Cortex of kidney (tissue), 1 donor: ENCODE measurements at places on chromosomes 4 and X.

DNA sequence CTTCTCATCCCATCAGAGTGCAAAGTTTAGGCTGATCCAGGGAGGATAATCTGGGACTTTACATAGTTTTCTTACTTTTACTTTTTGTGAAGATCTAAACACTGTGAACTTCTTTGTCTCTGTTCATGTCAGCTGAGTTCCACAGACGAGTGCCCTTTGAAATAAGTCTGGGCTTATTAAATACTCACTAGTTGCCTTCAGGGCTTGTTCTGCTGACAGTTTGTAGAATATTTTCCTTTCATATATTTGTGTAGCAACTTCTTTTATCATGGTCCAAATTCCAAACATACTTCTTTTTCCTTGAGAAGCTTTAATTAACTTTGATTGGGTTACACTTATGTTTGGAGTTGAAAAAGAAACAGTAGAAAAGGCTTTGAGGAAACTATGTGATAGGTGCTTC is 109.6 kb downstream of the SH2D1A start:
- no peak for DNase-seq

- no peak for DNase-seq
These were observed 19.7 kb upstream of the PRPS2 start for GRCh38 chrX:12771445-12772069.

DNA sequence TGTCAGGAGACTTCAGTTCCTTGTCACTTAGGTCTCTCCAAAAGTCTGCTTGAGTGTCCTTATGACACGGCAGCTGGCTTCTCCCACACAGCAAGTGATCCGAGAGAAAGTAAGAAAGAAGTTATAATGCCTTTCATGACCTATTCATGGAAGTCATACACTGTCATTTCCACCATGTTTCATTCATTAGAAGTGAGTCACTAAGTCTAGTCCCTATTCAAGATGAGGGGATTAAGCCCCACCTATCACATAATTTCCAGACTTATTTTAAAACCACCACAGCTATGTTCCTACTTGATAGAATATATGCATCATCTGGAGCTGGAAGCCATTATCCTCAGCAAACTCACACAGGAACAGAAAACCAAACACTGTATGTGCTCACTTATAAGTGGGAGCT is 25.2 kb upstream of the COL25A1 start:
- no peak for DNase-seq

- no peak for DNase-seq
These were observed 104.2 kb upstream of the HPGD start for GRCh38 chr4:174626342-174627008.

GRCh38 chr4:109119852-109120251 is 182.6 kb downstream of the COL25A1 start:
- no peak for DNase-seq

GRCh38 chr4:152162331-152162697 is 373.6 kb downstream of the FBXW7 start:
- no peak for DNase-seq

DNA sequence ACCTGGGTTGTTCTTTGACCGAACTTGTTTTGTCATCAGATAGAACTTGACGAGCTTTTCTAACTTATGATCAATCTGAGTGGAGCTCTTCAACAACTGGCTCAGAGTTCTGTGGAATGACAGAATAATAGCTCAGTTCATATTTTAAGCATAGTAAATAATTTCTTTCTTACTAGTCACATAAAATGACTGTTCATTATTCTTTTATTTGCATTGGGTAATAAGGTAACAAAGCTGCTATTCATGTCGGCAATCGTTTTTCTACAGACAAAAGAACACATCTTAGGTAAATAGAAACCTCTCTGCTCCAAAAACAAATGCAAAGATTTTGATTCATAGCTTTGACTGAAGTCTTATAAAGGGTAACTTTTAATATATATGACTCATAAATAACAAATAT is 57.3 kb upstream of the CXCL8 start:
- DNase-seq, result no peak

- DNase-seq, result no peak
These were observed 69.2 kb downstream of the PTCHD1 start for GRCh38 chrX:23403849-23404248.

- DNase-seq, result no peak
These were observed 88.6 kb downstream of the HPRT1 start for GRCh38 chrX:134548257-134549201.

- DNase-seq, result no peak
These were observed 71.5 kb downstream of the TSPAN5 start for GRCh38 chr4:98586962-98587354.

GRCh38 chr4:131584587-131584986 is 1564.5 kb upstream of the PCDH10 start:
- no peak for DNase-seq

- no peak for DNase-seq
These were observed 116.5 kb upstream of the NAP1L5 start for GRCh38 chr4:88814043-88814617.

DNA sequence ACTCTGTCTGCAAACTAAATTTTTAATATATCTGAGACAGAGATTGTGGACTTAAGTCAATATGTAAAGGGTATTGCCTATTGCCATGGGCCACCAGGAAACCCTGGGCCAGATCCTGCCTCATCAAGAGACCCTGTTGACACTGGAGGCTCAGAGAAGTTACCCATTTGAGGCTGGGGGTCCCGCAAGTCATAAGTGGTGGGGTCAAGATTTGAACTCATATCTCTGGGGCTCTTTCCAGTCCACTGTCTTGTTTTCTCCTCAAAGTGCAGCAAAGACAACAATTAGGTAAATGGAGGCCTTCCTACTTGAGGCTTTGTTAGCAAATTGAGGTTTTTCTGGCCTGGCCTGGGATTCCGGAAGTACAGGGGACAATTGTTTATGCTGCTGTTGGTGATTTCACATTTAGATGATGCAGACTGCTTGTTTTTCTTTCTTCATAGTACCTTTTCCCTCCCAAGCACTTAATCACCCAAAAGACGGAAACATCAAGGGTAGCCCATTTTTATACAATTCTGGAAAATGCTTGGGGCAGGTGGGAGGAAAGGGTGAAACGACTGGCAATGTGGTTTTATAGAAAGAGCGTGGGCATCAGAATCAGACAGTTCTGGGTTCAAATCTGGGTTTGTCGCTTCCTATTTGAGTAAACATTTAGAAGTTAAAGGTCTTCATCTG is 160.0 kb downstream of the SMIM20 start:
- no peak for DNase-seq

- DNase-seq, result no peak
These were observed 404.5 kb downstream of the BCOR start for GRCh38 chrX:39693298-39693697.

DNA sequence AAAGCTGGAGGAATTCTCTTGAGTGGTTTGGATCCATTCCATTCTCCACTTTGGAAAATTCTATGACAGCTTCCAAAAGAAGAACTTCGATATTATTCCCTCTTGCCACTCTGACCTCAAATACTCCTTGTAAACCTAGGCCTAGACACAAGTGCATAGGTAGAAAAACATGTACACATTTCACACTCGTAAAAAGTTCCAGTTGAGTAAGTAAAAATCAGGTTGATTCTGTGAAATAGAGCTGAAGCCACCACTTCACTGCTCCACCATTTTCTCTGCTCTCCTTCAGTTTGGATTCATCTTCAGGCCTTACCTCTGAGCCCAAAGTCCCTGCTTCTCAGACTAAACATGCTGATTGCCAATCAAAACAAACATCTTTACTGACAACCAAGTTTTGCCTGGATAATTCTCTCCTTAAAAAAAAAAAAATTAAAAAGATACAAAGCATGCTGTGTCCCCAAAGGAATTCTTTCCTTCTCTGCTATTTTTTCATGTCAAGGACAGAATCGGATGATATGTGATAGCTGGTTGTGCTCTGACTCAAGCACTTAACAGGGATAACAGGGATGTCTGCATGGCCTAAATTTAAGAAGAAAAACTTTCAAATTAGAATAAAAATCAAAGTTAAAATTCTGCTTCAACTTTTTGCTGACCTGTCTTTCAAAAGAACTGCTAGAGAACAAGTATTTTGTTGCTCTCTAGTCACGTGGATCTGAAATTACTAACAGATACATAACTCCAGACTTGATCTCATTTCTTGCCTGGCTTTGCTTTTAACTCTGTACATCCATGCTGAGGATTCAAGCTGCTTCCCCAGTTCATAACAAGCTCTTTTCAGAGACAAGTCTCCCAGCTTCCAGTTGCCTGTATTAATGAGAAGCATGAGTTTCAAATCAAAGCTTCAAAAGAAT is 420.9 kb upstream of the INTU start:
- no peak for DNase-seq

DNA sequence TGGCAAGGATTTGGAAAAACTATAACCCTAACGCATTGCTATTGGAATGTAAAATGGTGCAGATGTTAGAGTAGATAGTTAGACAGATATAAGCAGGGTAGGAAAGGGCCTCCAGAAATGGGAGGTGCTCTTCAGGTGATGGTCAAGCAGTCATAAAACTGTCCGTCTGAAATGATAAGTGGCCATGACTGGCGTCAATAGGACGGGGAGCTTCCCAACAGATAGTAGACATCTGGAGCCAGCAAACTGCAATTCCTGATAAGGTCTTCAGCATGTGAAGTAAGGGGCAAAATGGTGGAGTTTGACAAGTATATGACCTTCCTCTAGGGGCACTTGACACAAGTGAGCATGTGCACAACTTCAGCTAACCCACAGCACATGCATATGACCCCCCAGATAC is 250.4 kb downstream of the MAGEB5 start:
- DNase-seq, result no peak

- no peak for DNase-seq
These were observed 15.5 kb downstream of the ZFYVE28 start for GRCh38 chr4:2402941-2403340.

DNA sequence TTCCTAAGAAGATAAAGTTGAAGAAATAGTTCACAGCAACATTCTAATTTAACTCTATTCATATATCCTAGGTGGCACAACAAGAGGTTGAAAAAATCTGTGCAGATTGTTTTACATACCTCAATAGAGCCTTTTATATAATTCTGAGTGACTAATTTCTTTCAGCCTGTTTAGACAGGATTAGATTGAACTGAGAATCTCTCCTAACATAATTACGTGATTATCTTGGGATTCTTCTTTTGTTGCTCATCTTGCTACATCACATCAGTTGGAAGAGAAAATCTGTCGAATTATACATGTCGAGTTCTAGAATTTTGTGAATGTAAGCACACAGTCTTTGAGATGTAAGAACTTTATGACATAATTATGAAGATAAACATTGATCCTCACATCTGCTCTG is 1873.7 kb upstream of the IGFBP7 start:
- DNase-seq, result no peak

DNA sequence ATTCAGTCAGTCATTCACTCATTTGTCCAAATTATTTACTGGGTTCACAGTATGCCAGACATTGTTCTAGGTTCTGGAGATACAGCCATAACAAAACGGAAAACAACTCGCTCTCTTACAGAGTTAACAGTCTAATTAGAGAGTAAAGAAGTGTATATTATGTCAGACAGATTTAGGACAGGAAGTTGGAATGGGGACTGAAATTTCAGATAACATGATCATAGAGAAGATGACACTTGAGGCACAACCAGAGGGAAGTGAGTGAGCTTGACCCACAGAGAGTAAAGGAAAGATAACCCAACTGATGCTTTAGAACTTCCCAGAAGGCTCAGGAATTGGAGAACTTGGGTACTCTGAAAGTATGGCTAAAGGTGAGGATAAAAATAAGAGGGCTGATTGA is 139.4 kb downstream of the ZAR1 start:
- DNase-seq, result no peak

DNA sequence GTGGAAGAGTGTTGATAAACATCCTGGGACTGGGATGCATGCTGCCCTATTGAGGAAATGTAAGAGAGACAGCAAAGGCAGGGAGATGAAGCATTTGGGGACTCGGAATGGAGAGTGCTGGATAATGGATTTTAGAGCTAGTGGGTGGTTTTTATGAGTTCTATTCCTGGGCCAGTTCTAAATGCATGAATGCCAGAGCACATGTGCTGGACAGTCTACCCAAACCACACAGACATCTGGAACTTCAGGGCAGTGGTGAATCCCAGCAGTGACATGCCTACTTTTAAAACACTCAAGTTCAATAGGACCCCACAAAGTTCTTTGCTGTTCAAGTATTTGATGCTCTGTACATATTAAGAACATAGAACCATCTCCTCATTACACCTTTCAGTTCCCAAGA is 133.9 kb downstream of the CBR4 start:
- no peak for DNase-seq

GRCh38 chr4:150540959-150541360 is 41.0 kb upstream of the MAB21L2 start:
- DNase-seq, result no peak

GRCh38 chr4:119748853-119749252 is 120.2 kb upstream of the PDE5A start:
- DNase-seq, result no peak

DNA sequence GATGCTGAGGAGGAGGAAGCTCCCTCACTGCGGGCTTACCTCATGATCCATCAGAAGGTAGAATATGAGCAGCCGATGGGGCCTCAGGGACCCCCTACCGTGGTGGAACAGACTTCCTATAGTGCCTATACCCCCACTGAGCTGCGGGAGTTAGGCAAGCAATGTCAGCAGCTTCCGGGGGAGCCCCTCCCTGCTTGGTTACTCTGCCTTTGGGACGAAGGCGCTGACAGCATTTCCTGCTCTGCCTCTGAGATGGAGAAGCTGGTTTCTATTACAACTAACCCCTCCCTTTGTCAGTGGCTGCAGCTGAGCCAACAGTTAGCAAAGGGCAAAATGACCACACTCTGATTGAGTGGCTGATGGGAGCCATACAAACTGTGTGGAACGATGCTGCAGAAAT is 430.7 kb downstream of the IDS start:
- no peak for DNase-seq

DNA sequence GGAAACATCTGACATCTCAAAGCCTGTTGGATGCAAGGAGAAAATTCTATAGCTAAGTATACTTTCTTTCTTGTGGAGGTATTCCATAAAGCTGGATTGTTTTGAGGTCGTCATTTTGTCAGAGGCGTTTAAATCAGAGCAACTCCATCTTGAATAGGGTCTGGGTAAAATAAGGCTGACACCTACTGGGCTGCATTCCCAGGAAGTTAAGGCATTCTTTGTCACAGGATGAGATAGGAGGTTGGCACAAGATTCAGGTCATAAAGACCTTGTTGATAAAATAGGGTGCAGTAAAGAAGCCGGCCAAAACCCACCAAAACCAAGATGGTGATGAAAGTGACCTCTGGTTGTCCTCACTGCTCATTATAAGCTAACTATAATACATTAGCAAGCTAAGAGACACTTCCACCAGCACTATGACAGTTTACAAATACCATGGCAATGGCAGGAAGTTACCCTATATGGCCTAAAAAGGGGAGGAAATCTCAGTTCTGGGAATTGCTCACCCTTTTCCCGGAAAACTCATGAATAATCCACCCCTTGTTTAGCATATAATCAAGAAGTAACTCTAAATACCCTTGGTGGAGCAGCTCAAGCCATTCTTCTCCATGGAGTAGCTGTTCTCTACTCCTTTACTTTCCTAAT is 11.9 kb downstream of the HSD17B13 start:
- DNase-seq, result no peak

DNA sequence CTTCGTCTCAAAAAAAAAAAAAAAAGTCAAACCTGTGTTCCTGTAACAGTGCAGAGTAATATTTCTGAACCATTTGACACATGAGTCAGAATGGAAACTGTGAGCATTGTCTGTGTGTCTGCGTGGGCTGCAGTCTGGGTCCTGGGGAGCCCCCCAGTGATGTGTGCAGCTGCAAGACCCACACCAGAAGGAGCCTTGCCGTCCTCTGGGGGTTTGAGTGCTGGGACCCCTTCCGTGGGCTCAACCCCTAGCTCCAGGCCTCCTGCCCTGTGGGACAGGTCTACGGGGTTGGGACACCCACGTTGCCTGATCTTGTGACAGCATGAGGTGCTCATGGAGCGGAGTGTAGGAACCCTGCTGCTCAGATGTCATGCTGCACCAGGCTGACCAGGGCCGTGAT is 43.7 kb downstream of the DDX3X start:
- no peak for DNase-seq

- DNase-seq, result no peak
These were observed 344.3 kb upstream of the KLF3 start for GRCh38 chr4:38319456-38320342.
